ENCODE measurements at places on chromosomes 2 and 18. TPM values are rescaled to one million over a fixed set of nuclear protein-coding genes. Genes with fewer than 3 reads are reported as not detected.

DNA sequence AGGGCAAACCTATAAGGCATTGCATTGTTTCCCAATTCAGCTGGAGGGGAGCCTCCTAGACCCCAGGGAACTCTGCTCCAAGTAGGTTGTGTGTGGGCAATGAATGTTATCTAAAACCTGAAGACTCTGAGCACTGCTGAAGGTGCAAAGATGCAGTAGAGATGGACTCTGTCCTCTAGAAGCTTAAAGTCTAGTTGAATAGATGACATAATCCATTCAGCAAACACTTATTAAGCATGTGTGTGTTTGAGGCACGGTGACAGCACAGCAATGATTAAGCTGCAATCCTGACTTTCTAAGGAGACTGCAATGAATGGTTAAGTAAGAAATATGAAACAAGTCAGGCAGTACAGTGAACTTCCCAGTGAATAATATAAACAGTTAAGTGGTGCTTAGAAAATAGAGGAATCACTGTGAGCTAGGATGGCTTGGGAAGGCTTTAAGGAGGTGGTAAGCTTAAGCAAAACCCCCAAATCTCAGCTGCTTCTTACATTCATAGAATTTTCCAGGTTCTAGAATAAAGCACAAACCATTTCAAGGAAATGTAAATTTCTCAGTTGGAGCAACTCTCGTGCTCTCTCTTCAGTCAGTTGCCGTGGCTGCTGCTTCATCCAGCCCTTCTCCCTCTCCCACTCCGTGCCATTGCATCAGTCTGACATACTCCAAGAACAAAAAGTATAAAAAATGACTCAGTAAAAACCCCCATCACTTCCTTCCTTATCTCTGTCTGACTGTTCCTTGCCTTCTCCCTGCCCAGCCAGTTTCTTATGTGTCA is 19.1 kb downstream of the MXD1 start:
- peak; percentile 86 for DNase-seq

Gene ADD2
- total RNA-seq: 4.8 TPM

Gene FN1
- 17,010 TPM for total RNA-seq

Gene ACMSD
- not detected for total RNA-seq

Gene INPP4A
- 19.4 TPM for total RNA-seq
